HuH-7 (cell line): ENCODE measurements at places on chromosomes 13 and 19.
A peak's percentile ranks its signal among the peaks of the same experiment; 100 is the strongest.

GRCh38 chr19:8478598-8478997, 23.8 kb downstream of the PRAM1 start:
- no peak for DNase-seq

GRCh38 chr13:70616847-70617246, 508.6 kb upstream of the KLHL1 start:
- DNase-seq: no peak

GRCh38 chr13:63690672-63691071, 2275.0 kb upstream of the PCDH20 start:
- no peak for DNase-seq

GRCh38 chr13:26855921-26856320, 95.3 kb upstream of the GPR12 start:
- DNase-seq: no peak

- no peak for DNase-seq
These were observed at the start of gene FPR2 for GRCh38 chr19:51760697-51761356. TSS of gene FPR2 (plus strand) at chr19:51761180. CDS start at chr19:51768659, 7,479 bp downstream.

GRCh38 chr19:45814166-45814780, 835 bp downstream of the RSPH6A start:
- DNase-seq: no peak

DNA sequence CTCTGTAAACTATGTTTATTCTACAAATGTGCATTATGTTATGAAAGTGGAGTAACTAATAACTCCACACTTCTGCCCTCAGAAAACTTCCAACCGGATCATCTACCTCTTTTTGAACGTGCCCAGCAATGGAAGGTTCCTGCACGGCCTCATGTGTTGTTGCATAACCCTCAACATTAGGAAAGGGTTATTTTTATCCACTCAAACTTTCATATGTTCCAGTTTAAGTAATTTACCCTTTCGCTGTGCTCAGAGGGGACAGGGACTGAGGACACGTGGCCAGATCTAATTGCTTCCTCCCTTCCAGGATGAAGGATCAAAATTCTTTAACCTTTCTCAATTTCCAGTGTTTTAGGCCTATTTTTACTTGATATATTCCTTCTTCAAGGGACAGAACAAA, 29.6 kb downstream of the IRS2 start:
- DNase-seq: no peak

DNA sequence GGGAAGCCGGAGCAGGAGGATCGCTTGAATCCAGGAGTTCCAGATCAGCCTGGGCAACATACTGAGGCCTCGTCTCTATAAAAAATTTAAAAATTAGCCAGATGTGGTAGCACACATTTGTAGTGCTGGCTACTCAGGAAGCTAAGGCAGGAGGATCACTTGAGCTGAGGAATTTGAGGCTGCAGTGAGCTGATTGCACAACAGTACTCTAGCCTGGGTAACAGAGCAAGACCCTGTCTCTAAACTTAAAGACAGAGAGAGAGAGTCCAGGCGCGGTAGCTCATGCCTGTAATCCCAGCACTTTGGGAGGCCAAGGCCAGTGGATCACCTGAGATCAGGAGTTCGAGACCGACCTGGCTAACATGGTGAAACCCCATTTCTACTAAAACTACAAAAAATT, 4.4 kb downstream of the IFNL3 start:
- no peak for DNase-seq

- peak; percentile 68 for DNase-seq
These were observed 4.3 kb downstream of the DMKN start for GRCh38 chr19:35509018-35509652.

GRCh38 chr13:106186366-106187030, 349.0 kb downstream of the EFNB2 start:
- DNase-seq: no peak

DNA sequence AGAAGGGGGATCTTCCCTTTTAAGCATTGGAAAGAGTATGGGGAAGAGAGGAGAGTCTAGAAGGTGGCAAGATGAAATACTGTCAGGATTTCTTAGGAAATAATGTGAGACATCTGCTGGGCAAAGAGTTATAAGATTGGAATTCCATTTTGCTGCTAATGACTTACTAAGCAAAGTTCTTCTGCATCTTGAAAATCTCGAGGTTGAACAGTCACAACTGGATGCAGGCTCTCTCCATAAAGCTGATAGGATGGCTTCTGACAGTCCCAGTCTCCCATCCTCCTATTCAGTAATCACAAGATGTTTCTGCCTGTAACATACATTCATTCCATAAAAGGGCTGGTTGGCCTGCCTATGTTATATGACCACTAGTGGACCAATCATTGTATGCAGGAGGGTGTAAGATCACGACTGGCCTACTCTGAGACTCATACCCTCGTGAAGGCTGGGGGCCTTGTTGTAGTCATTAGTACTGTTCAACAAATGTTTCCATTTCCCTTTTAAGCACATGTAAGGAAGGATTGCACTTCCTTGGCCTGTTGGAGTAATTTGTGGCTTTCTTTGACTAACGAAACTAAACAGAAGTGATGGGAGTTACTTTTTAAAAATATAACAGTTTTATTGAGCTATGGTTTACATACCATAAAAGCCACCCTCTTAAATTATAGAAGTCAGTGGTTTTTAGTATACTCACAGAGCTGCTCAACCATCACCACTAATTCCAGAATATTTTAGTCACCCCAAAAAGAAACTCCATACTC, 45.0 kb upstream of the TDRD3 start:
- no peak for DNase-seq

DNA sequence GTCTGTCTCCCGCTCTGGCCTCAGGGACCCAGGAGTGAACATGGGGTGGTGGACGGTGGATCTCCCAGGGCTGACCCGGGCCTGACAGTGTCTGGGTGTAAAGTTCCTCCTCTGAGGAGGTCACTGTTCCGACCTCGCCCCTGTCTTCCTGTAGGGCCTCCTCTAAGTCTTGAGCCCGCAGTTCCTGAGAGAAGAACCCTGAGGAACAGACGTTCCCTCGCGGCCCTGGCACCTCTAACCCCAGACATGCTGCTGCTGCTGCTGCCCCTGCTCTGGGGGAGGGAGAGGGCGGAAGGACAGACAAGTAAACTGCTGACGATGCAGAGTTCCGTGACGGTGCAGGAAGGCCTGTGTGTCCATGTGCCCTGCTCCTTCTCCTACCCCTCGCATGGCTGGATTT, at the start of gene SIGLEC9:
TSS of gene SIGLEC9 (plus strand) at position 178 of the 400 bp plus-strand sequence. CDS start at position 247, 69 bp downstream.
- no peak for DNase-seq
